Activated naive CD4-positive, alpha-beta T cell (primary cell): ENCODE measurements at places on chromosomes 11 and 22.

DNA sequence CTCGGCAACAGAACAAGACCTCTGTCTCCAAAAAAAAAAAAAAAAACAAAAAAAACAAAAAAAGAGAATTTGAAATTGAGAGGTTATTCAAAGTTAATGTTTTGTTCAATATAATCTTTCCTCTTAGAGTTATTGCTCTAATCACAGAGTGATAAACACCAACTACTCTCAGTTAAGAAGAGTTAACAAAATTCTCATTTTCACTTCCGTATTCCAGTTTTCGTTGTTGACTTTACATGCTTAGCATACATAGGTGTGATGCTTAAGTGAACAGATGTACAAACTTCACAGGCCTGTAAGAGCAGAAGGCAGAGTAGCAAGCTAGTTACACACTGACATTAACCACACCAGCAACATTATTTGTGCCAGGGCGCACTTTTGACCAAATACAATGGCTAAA is 12.3 kb downstream of the EIF4ENIF1 start:
- DNase-seq = no peak

- no peak for DNase-seq
Observed at GRCh38 chr11:128416976-128417375, 170.4 kb downstream of the ETS1 start.

DNA sequence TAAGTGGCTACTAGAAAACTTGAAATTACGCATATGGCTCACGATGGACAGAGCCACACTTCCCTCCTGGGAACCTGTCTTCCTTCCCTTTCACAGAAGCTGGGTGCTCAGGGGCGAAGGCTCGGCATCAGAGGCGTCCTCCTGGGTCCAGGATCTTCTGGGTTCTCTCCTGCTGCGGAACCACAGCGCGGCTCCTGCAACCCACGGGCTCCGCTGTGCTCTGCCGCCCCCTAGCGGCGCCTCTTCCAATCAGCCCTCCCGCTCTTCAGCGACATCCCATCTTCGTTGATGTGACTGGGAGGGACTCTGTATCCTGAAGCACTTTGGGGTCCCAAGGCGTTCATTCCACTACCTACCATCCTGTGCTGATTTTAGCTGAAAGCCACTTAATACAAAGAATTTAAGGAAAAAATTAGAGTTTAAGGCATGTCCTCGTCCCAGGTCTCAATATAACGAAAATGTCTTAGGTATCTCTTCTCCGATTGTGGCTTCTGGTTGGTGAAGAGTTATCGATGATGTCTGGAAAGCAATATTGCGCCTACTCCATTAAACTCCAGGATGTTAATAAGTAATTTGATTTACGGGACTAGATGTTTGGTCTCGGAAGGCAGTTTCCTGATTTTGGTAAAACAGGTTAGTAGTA is 14.8 kb upstream of the RPS3 start:
- DNase-seq = peak; percentile 42

DNA sequence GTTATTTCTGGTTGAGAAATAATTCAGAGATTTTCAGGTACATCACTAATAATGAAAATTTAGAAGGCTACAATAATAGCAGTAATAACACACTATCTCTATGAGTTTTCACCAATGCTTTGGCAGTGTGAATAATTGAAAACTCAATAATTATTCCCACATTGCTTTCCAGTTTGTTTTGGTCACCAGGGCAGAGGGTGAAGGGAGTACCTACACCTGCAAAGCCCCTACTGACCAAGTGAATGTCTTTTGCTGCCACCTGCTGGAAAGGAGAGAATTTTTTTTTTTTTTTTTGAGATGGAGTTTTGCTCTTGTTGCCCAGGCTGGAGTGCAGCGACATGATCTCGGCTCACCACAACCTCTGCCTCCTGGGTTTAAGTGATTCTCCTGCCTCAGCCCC is 3.2 kb downstream of the NELL1 start:
- no peak for DNase-seq

GRCh38 chr22:49712195-49712791 is 115.4 kb downstream of the BRD1 start:
- DNase-seq = no peak

DNA sequence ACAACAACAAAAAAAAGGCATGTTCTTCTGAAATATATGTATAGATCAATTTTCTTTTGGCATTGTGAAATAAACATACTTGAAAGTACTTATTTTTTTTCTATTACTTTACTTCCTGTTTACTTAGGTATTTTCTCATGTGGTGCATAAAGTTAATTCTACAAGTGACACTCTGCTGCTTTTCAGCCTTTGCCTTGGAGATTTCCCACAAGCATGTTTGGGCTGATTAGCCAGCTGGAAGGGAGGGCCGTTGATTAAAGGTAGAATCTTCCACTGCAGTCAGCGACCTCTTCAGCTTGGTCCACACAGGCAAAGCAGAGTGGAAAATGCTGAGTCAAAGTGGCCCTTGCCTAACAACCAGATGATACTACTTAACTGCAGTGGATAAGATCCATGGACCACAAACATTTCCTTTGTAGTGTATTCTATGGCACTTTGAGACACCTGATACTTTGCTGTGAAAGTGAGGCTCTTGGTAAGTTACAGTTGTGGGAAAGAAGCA is 176.0 kb downstream of the ARHGAP42 start:
- DNase-seq = no peak

DNA sequence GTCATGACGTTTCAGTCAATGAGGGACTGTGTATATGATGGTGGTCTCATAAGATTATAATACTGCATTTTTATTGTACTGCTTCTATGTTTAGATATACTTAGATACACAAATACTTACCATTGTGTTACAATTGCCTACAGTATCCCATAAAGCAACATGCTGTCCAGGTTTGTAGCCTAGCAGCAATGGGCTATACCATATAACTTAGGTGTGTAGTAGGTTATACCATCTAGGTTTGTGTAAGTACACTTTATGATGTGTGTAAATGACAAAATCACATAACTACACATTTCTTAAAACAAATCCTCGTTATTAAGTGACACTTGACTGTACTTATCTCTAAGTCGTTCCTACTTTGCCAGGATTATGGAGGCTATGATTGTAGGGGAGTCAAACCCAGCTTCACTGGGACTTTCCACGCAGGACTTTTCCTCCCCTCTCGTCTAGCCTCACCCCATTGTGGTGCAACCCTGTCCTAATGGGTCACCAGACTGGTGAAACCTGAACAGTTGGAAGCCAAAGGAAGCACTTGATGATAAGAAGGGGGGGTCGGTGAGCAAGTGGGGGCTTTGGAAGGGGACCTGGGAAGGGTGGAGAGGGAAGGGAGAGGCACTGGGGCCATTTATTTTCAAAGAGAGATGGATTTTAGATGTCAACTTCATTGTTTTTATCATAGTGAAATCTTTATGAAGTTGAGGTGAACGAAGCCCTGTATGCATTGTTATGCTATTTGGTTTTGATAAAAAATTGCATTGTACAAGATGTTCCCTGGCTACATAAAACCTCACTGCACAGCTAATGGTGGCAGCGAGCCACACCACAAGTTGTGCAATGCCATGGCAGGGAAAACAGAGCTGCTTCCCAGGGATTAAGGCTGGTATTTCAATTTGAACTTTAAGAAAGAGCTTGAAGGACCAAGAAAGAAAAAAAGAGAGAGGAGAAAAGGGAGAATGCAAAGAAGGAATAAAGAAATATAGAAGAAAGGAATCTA is 129.1 kb downstream of the EHF start:
- DNase-seq = no peak

- DNase-seq = no peak
Observed at GRCh38 chr11:113974741-113975470, at the start of gene HTR3A. Gene HTR3A, plus strand, starts transcription at chr11:113975108. Its CDS starts 218 bp downstream, at chr11:113975326.

- DNase-seq = no peak
Observed at GRCh38 chr11:76824083-76824939, 36.4 kb upstream of the ACER3 start.

DNA sequence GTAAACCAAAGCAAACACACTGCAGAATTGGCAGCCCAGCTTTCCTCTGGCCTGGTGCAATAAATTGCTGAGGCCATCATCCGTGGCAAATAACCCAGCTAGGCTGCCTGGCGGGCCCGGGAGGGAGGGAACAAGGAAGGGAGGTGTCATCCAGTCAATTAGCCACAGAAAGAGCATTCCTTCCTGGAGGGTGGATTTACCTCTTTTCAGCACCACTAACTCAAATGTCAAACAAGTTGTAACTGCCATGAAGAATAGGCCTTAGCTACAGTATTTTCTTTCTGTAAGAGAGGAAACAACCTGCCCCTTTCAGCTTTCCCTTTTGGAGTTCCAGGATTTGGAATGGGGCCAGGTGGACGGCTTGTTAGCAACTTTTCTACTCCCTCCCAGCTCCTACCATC is 163.8 kb upstream of the BDNF start:
- no peak for DNase-seq

- peak; percentile 42 for DNase-seq
Observed at GRCh38 chr11:122696662-122697061, 41.1 kb downstream of the UBASH3B start.

GRCh38 chr22:50219800-50220602 is 19.2 kb downstream of the SELENOO start:
- DNase-seq = no peak
